ENCODE measurements at places on chromosomes 6 and 20.

- no peak for DNase-seq
Observed at GRCh38 chr6:134015719-134016557, 36.5 kb downstream of the SLC2A12 start.

GRCh38 chr6:7785243-7786035 lies 59.5 kb downstream of the BMP6 start:
- DNase-seq, result no peak

GRCh38 chr20:40915756-40916155 lies 112.9 kb upstream of the TOP1 start:
- no peak for DNase-seq

- DNase-seq, result no peak
Observed at GRCh38 chr20:9375221-9375681, 139.1 kb upstream of the LAMP5 start.

DNA sequence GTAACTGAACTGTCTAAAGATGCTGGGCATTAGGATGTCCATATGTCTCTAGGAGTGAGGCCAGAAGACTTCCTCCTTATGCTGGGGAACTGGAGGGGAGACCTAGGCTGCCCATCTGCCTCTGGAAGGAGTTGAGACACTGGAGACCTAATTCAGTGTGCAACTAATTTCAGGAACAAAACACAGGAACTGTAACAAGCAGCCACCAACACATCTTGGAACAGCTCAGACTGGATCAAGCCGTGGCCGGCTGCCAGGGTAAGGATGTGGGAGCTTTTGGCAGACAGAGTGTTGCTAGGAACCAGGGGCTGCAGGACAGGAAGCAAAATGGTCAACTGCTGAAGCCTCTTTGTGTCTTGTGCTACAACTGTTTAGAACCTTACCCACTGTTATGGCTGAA lies 16.4 kb upstream of the MAS1 start:
- no peak for DNase-seq

DNA sequence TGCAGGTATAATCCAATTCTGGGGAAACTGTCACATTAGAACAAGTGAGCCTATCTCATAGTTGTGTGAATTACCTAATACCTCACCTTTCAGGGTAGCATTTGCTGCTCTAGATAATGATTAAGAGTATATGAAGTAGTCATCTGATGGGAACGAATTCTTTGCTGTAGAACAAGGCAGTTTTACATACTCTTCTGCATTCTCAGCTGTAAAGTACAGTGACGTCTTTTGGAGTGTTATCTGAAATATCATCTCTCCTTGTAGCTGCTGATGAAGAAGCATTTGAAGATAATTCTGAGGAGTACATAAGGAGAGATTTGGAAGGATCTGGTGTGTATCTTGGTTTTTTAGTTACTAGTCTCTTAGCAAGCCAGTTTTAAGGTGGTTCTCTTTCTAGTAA lies 28.4 kb downstream of the CSE1L start:
- DNase-seq, result no peak

DNA sequence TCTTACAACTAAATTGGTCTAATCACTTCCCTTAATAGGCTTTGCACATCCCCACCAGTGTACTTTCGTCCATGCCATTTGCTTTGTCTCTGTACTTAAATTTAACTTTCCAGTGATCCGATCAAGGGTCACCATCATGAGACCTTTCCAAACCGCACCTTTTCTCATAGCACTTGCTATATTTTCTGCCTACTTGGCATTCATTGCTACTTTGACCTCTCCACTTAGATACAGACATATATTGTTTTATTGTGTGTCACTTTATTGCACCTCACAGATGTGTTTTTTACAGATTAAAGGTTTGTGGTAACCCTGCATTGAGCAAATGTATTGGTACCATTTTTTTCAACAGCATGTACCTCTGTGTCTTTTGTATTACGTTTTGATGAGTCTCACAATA lies 14.8 kb downstream of the SUMO4 start:
- DNase-seq, result no peak

- DNase-seq, result no peak
Observed at GRCh38 chr20:35257175-35257909, 20.6 kb downstream of the MMP24OS start.

GRCh38 chr6:24910331-24910960 lies 25.3 kb downstream of the RIPOR2 start:
- no peak for DNase-seq

- no peak for DNase-seq
Observed at GRCh38 chr20:25320035-25320800, 70.4 kb downstream of the ABHD12 start.

DNA sequence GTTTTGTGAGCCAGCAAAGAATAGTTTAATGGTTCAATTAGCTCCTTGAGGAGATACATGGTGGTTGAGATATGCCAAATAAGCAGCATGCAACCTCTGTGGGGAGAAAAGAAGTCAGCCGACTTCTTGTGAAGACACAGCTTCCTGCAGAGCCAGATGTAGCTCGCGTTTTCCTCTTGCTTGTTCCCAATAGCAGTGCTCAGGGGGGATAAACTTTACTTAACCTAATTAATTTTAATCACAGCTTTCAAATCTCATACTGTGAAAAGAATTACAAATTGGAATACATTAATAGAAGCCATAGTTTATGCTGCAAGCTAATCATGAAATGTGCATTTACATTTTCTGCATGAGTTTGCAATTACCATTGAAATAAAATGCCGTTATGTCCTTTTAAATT lies 106.2 kb downstream of the MAP3K7 start:
- no peak for DNase-seq

Measured in activated CD4-positive, alpha-beta T cell treated with anti-CD3 and anti-CD28 coated beads, Interleukin-2, amount 50 U/mL, for 4 hours (primary cell).